ENCODE measurements at places on chromosomes 12 and 14.

- no peak overlapping the region for H3K4me3 ChIP-seq
- no peak overlapping the region for H3K27ac ChIP-seq
Measured at GRCh38 chr12:31018790-31019505, 54.7 kb upstream of the DDX11 start.

GRCh38 chr12:14614704-14615121 lies 47.0 kb upstream of the PLBD1 start:
- no peaks in the 10 kb centered on the region for H3K4me1 ChIP-seq
- no peaks in the 10 kb centered on the region for H3K36me3 ChIP-seq
- H3K27ac ChIP-seq, result no peak overlapping the region
- no peak for DNase-seq

DNA sequence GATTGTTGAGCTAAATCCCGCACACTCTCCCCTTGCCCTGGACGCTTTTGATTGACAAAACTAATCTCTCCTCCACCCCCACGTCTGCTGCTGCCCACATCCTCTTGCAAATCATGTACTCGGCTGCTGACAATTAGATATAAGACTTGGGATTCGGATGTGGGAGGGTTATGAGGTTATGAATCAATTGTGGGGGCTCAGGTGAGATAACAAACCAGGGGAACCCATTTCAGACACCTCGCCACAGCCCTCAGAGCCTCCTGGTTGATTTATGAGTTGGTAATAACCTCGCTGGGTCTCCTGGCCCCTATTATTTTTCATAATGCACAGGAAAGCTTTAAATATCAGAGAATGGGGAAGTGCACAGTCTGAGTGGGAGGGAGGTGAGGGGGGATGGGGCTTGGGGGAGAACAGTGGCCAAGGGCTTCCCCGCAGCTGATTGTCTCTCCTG lies 449.9 kb downstream of the DPF3 start:
- H3K4me3 ChIP-seq, result no peak overlapping the region
- no peaks in the 10 kb centered on the region for H3K27me3 ChIP-seq
- no peak overlapping the region for H3K27ac ChIP-seq
- H3K4me1 ChIP-seq, result no peaks in the 10 kb centered on the region
- H3K36me3 ChIP-seq, result no peaks in the 10 kb centered on the region

- no peak overlapping the region for H3K27ac ChIP-seq
- H3K27me3 ChIP-seq, result no peaks in the 10 kb centered on the region
- no peaks in the 10 kb centered on the region for H3K4me1 ChIP-seq
- H3K36me3 ChIP-seq, result no peaks in the 10 kb centered on the region
- DNase-seq, result no peak
- no peak overlapping the region for H3K4me3 ChIP-seq
Measured at GRCh38 chr12:64145226-64145625, 76.9 kb downstream of the KICS2 start.

- no peak overlapping the region for H3K4me3 ChIP-seq
- no peaks in the 10 kb centered on the region for H3K4me1 ChIP-seq
- no peaks in the 10 kb centered on the region for H3K36me3 ChIP-seq
Measured at GRCh38 chr12:106281804-106282203, 20.7 kb upstream of the TCP11L2 start.

- H3K36me3 ChIP-seq, result no peaks in the 10 kb centered on the region
- H3K4me3 ChIP-seq, result no peak overlapping the region
- H3K4me1 ChIP-seq, result peaks cover 3% of the 10 kb centered on the region
- no peak for DNase-seq
- H3K27me3 ChIP-seq, result no peaks in the 10 kb centered on the region
Measured at GRCh38 chr14:67727361-67727760, 25.7 kb downstream of the RDH12 start.

DNA sequence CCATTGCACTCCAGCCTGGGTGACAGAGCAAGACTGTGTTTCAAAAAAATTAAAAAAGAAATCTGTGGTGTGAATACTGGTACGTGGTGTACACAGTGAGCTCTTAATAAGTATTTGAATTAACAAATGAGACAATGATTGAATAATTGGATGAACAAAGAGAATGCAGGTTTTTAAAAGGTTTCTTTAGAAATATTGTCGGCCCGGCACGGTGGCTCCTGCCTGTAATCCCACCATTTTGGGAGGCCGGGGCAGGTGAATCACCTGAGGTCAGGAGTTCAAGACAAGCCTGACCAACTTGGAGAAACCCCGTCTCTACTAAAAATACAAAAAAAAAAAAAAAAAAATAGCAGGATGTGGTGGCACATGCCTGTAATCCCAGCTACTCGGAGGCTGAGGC lies 6.6 kb downstream of the HIF1A start:
- H3K27me3 ChIP-seq, result no peaks in the 10 kb centered on the region
- H3K4me1 ChIP-seq, result peaks cover 9% of the 10 kb centered on the region
- no peak overlapping the region for H3K27ac ChIP-seq
- no peaks in the 10 kb centered on the region for H3K36me3 ChIP-seq
- DNase-seq, result no peak
- H3K4me3 ChIP-seq, result no peak overlapping the region

DNA sequence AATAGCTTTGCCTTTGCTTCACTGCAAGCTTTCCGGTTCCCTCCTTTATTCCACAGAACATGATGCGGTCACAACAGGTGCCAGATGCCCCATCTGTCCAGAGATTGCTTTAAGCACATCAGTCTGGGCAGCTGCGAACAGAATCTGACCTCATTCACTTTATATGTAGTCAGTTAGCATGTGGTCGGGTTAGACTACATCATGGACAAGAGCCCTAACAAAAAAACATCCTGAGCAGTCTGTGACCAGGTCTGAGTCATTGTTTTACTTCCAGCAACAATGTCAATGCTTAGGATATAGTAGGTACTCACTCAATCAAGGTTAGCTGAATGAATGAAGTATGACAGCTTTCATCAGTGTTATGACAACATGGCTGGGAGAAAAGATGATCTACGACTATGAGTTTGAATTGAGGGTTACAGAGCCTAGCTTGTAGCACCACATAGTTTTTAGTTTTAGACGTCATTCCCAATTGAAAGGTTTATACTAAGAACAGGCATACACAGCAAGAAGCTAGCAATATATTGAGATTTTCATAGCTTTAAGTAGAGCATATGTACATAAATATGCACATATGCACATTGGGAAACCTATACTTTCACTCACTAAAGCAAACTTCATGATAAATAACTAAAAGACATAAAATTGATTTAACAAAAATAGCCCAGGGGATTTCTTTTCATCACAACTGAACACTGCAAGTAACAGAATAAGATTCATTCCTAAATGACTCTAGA lies 64.2 kb upstream of the TMCC3 start:
- H3K4me3 ChIP-seq, result no peak overlapping the region
- no peak overlapping the region for H3K27ac ChIP-seq
- no peaks in the 10 kb centered on the region for H3K27me3 ChIP-seq
- DNase-seq, result no peak

GRCh38 chr12:44193281-44193680 lies 357.4 kb downstream of the TMEM117 start:
- H3K27ac ChIP-seq, result no peak overlapping the region
- no peaks in the 10 kb centered on the region for H3K27me3 ChIP-seq
- DNase-seq, result no peak
- no peak overlapping the region for H3K4me3 ChIP-seq
- no peaks in the 10 kb centered on the region for H3K4me1 ChIP-seq
- H3K36me3 ChIP-seq, result no peaks in the 10 kb centered on the region

DNA sequence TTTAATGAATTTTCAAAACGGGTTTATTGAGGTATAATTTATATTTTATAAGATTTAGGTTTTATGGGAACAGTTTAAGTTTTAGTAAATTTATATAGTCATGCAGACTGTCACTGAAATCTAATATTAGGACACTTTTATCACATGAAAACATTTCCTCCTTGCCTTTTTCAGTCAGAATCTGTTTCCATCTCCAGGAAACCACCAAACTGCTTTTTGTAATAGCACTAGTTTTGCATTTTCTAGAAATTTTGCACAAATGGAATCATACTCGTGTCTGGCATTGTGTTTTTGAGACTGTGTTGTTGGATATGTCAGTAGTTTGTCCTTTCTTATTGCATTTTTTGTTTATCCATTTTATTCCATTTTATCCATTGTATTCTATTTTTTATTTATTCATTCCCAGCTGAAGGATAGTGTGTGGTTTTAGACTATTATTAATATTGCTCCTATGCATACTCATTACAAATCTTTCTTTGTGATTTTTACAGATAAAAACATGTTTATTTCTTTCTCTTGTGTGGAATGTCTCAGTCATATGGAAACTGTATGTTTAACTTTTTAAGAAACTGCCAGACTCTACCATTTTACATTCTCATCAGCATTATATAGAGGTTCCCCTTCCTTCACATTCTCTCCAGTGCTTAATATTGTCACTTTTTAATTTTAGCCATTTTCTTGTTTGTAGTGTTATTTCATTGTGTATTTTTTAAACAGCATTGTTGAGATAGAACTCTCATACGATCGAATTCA lies 26.5 kb downstream of the PALS1 start:
- H3K36me3 ChIP-seq, result peaks cover 3% of the 10 kb centered on the region
- DNase-seq, result no peak
- peak overlapping the region; percentile 31 for H3K4me3 ChIP-seq
- H3K27ac ChIP-seq, result no peak overlapping the region
- H3K27me3 ChIP-seq, result no peaks in the 10 kb centered on the region

GRCh38 chr12:57905812-57906475 lies 35.4 kb upstream of the ATP23 start:
- no peak overlapping the region for H3K27ac ChIP-seq
- H3K4me3 ChIP-seq, result no peak overlapping the region
- H3K27me3 ChIP-seq, result peaks cover 5% of the 10 kb centered on the region
- H3K36me3 ChIP-seq, result no peaks in the 10 kb centered on the region
- no peaks in the 10 kb centered on the region for H3K4me1 ChIP-seq

- no peak overlapping the region for H3K4me3 ChIP-seq
- no peaks in the 10 kb centered on the region for H3K27me3 ChIP-seq
- no peak for DNase-seq
- H3K27ac ChIP-seq, result peak overlapping the region; percentile 65
Measured at GRCh38 chr12:32566663-32567295, 112.3 kb upstream of the DNM1L start.

GRCh38 chr12:42475106-42475505 lies 114.4 kb downstream of the PRICKLE1 start:
- H3K27ac ChIP-seq, result peak overlapping the region; percentile 6
- no peaks in the 10 kb centered on the region for H3K27me3 ChIP-seq
- H3K4me1 ChIP-seq, result peaks cover 14% of the 10 kb centered on the region
- no peaks in the 10 kb centered on the region for H3K36me3 ChIP-seq
- no peak for DNase-seq

- H3K27me3 ChIP-seq, result no peaks in the 10 kb centered on the region
- H3K4me3 ChIP-seq, result no peak overlapping the region
- H3K36me3 ChIP-seq, result no peaks in the 10 kb centered on the region
- no peak for DNase-seq
- no peak overlapping the region for H3K27ac ChIP-seq
Measured at GRCh38 chr12:63276537-63277365, 125.8 kb upstream of the AVPR1A start.

- no peaks in the 10 kb centered on the region for H3K27me3 ChIP-seq
- peak within 1 kb of the TSS; percentile 74 for H3K4me3 ChIP-seq
- peaks cover 65% of the 10 kb centered on the region for H3K4me1 ChIP-seq
- DNase-seq, result no peak
- peak within 1 kb of the TSS; percentile 88 for H3K27ac ChIP-seq
- no peaks in the 10 kb centered on the region for H3K36me3 ChIP-seq
Measured at GRCh38 chr14:95319312-95320077, at the start of gene CLMN. Gene CLMN (minus strand): TSS chr14:95319908. CDS start chr14:95319792, 116 bp downstream.

GRCh38 chr12:105253866-105254513 lies 18.0 kb upstream of the APPL2 start:
- no peak overlapping the region for H3K27ac ChIP-seq
- no peaks in the 10 kb centered on the region for H3K4me1 ChIP-seq
- no peak overlapping the region for H3K4me3 ChIP-seq
- no peak for DNase-seq
- H3K36me3 ChIP-seq, result no peaks in the 10 kb centered on the region

DNA sequence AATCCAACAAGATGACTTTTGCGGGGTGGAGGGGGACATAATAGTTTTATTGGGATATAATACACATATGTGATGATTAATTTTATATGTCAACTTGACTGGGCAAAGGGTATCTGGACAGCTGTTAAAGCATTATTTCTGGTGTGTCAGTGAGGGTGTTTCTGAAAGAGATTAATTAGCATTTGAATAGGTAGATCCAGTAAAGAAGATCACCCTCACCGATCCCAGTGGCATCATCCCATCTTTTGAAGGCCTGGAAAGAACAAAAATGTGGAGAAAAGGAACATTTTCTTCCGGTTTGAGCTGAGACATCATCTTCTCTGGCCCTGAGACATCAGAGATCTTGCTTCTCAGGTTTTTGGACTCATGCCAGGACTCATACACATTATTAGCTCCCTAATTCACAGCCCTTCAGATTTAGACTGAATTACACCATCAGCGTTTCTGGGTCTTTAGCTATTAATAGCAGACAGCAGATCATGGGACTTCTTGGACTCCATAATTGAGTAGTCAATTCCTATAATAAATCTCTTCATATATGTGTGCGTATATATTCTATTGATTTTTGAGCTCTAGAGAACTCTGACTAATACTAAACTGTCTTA lies 283.6 kb downstream of the PCNX1 start:
- H3K4me1 ChIP-seq, result no peaks in the 10 kb centered on the region
- DNase-seq, result no peak
- H3K27me3 ChIP-seq, result no peaks in the 10 kb centered on the region
- H3K36me3 ChIP-seq, result no peaks in the 10 kb centered on the region
- H3K27ac ChIP-seq, result peak overlapping the region; percentile 20

- DNase-seq, result no peak
- no peaks in the 10 kb centered on the region for H3K36me3 ChIP-seq
- H3K4me1 ChIP-seq, result no peaks in the 10 kb centered on the region
- H3K27ac ChIP-seq, result no peak overlapping the region
Measured at GRCh38 chr12:84922693-84923092, 10.1 kb upstream of the SLC6A15 start.

- H3K4me1 ChIP-seq, result no peaks in the 10 kb centered on the region
- DNase-seq, result no peak
- no peaks in the 10 kb centered on the region for H3K27me3 ChIP-seq
Measured at GRCh38 chr14:86518298-86518697, 988.4 kb downstream of the FLRT2 start.

GRCh38 chr12:106878804-106879203 lies 76.9 kb upstream of the TMEM263 start:
- no peak overlapping the region for H3K27ac ChIP-seq
- H3K36me3 ChIP-seq, result no peaks in the 10 kb centered on the region
- H3K4me1 ChIP-seq, result no peaks in the 10 kb centered on the region
- no peaks in the 10 kb centered on the region for H3K27me3 ChIP-seq
- H3K4me3 ChIP-seq, result no peak overlapping the region
- DNase-seq, result no peak
